ENCODE measurements at places on chromosomes 3 and 15.

GRCh38 chr3:123153125-123154019, 48.4 kb upstream of the SEC22A start:
- DNase-seq = no peak

- no peak for DNase-seq
These were observed 138.9 kb upstream of the COL8A1 start for GRCh38 chr3:99499235-99500158.

GRCh38 chr3:136334209-136334608, 84.1 kb downstream of the PCCB start:
- DNase-seq = no peak

DNA sequence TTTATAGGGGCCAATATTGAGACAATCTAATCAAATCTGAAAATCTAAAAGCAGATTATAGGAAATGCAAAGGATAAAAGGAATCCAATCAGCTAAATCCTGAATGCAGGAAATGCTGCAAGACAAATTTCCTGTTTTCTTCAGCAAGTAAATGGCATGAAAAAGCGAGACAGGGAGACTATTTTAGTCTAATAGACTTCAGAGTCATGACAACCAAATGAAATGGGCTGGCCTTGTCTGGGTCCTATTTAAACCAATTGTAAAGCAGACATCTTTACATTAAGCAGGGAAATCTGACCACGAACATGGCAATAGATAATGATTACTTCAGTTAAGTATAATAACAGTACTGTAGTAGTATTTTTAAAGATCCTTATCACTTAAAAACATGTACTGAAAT, 2.1 kb downstream of the DBR1 start:
- no peak for DNase-seq

GRCh38 chr3:127196466-127197299, 3.8 kb downstream of the PRR23E start:
- no peak for DNase-seq

- no peak for DNase-seq
These were observed 17.6 kb upstream of the SLC41A3 start for GRCh38 chr3:126101521-126101982.

DNA sequence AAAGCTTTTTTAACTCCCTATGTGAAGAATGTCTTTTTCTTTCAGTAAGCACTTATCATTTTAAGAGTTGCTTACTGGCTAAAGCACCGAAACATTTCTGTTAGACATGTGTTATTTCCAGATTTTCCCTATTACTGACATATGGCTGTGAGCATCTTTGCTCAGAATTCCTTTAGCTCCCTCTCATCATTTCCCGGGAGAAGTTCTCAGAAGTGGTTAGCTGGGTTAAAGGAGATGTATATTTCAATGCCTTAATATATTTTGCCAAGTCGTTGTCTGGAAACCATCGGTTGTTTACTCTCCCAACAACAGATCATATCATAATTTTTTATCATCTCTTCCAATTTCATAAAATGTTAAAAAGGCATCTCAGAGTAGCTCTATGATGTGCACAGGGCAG, 396.5 kb downstream of the OCA2 start:
- DNase-seq = no peak

- DNase-seq = no peak
These were observed 48.9 kb upstream of the MME start for GRCh38 chr3:155031186-155031585.

GRCh38 chr3:194158942-194159439, 23.0 kb downstream of the HES1 start:
- DNase-seq = no peak

DNA sequence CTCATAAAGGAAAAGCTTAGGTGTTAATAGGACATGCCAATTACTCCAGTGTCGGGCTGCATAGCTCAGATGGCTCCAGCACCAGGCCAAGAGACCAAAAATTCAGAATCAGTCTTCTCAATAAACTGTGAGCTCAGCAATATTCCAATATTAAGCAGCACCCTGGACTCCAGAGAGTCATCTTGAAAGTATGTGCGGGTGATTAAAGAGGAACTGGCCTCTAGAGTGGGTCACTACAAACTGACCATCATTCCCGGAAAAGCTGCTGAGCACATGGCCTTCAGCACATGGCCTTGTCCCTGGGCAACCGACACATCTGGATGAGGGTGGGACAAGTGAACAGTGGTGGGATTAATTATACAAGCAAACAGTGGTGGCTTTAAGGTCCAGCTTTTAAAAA, 59.0 kb downstream of the MAGI1 start:
- DNase-seq = no peak

- DNase-seq = no peak
These were observed 363 bp downstream of the MAGI1 start for GRCh38 chr3:66038384-66038725.

GRCh38 chr3:122245513-122246174, 62.2 kb downstream of the CASR start:
- DNase-seq = no peak

- no peak for DNase-seq
These were observed 112.7 kb upstream of the PRR23C start for GRCh38 chr3:139157161-139157932.

DNA sequence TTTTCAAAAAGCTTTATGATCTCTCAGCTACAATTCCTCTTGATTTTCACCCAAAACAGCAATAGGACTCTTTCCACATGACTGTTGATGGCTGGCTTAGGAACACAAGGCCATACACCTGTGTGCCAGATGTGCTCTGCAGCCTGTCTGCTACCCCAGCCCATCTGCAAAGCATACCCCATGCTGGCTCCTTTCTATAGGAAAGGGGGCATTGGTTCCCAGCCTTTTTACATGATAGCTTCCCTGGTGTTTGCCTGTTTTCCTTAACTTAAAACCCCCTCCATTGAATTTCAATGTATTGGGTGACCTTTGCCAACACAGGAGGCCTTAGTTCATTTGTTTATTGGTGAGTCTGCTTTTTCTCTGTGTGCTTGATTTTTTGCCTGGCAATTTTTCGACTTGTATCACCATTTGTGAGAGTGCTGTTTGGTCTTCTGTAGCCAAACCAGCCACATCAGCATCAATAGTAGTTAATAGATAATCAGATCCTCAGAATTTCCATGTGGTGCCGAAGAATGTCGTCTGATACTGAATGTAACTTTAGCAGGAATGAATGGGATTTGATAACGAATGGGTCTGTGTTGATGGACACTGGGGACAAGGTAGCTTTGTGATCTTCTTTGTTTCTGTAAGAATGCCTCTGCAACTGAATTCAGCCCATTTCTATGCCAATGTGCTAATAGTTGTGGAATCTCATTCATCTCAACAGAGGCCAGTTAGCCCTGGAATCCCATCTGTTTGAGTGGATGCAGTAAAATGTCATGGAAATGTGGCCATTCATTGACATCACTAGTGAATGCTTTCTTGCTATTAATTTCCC, 272.2 kb upstream of the RARB start:
- no peak for DNase-seq

Measured in stimulated activated CD8-positive, alpha-beta memory T cell treated with anti-CD3 and anti-CD28 coated beads, Interleukin-7, amount 100 ng/mL, for 1 hour (primary cell).